ENCODE measurements at places on chromosomes 7 and 10.

DNA sequence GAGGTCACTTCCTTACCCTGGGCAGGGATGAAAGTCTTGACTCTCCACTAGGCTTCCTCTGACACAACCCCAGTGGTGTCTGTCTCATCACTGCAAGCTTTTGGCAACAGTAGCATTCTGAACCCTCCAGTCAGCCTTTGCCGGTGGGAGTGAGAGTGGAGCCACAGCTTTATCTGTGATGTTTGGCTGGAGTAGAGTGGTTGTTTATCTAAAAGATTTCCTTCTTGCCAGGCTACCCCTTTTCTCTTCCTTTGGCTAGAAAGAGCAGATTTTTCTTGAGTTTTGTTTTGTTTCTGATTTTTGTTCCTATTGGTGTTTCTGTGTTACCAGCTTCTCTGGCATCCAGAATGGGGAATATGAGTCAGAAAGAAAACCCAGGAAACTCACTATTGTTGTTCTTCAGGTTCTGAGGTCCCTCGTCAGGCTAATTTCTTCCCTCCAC lies 98.9 kb upstream of the KIF5B start:
- no peak for DNase-seq

DNA sequence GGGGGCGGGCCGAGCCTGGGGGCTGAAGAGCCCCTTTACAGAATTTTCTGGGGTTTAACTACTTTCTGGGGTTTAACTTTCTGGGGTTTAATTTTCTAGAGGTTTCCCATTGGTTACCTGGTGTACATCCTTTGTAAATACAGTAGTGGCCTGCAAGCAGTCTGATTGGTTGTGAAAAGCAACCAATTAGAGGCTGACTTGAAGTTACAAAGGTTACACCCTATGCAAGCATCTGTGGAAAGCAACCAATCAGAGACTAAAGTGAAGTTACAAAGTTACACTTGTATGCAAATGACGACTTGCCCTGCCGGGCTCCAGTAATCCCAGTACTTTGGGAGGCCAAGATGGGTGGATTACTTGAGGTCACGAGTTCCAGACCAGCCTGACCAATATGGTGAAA lies 27.4 kb downstream of the GTF2I start:
- no peak for DNase-seq

- no peak for DNase-seq
These were observed 247.0 kb upstream of the FERD3L start for GRCh38 chr7:19392246-19392645.

GRCh38 chr7:82019551-82020475 lies 250.0 kb upstream of the HGF start:
- DNase-seq = no peak

DNA sequence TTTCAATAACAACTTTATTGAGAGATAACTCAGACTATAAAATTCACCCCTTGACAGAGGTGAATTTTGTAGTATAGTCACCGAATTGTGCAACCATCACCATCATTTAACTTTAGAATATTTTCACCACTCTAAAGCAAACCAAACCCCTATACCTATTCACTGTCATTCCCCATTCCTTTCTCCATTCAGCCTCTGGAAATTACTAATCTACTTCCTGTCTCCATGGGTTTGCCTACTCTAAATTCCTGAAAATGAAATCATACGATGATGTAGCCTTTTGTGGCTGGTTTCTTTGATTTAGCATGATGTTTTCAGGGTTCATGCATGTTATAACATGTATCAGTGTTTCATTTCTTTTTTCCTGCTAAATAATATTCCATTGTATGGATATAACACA lies 15.6 kb upstream of the LMTK2 start:
- no peak for DNase-seq

GRCh38 chr7:153130052-153130451 lies 370.5 kb downstream of the ACTR3B start:
- DNase-seq = no peak

GRCh38 chr7:157189405-157189804 lies 50.7 kb downstream of the UBE3C start:
- DNase-seq = no peak

DNA sequence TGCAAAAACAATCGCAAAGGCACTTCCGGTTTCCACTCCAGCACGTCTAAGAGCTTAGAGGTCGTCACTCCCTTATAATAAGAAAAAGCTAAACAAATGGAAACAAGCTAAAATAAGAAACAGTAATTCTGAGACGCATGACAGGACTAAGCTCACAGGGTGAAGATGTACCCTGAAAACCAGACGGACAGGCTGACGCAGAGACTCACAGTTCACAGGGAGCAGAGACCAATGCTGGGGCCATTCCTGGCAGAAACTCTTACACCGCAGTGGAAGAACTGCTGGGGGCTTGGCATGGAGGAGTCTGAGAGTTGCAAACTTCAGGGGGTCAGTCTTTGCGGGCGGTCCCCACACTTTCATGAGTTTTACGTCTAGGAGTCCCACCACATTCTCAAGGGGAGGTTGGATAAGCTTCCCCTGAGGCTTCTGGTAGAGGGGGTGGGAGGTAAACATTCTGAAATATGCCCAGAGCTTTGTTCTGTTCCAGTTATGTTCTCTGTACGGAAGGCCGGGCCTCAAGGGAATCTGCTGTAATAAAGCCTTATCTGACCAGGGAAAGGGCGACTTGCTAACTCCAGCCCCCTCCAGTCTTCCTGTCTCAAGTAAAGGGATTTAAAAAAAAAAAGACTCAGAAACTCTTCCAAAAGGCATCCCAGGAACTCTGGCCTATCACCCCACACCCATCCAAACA lies 47.8 kb downstream of the BRI3 start:
- DNase-seq = no peak

DNA sequence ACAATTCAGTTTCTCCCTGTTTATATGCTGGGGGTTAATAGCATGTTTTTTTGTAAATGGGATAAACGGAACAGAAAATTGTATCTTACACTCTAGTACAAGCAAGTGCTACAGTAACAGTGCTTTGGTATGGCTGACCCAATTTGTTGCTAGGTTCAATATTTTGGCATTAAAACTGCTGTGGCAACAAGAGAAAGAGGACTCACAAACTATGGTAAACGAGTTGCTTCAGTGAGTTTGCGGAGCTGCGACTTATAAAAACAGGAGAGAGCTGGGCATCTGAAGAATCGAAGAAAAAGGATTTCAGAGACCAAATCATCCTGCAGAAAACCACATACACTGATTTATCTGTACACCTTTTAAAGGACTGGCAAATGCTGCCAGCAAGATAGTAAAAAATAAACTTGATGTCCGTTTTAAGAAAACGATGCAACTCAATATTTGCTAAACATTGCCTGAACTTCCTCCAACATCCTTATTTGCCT lies 2.2 kb downstream of the GLUD1 start:
- no peak for DNase-seq

- no peak for DNase-seq
These were observed 110.0 kb downstream of the LRMDA start for GRCh38 chr10:75541411-75541810.

- no peak for DNase-seq
These were observed 701.1 kb downstream of the NRG3 start for GRCh38 chr10:82576093-82576492.

DNA sequence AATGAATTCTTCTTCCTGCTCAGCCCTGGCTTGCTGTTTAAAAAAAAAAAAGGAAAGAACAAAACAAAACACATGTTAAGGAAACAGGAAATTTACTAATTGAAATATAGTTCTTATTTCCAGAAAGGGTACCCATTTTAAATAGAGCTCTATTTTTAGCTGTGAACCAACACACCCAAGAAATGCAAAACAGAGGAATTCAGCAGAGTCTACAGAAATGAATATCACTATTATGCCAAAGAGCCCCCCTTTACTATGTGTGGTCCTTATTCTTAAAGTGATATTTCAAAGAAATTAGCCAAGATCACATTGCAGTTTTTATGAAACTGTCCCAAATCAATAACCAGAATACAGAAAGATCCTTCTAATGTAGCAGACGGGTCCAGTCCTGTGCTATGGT lies 53.7 kb downstream of the CCDC6 start:
- no peak for DNase-seq

- DNase-seq = no peak
These were observed 58.3 kb downstream of the IKZF1 start for GRCh38 chr7:50362712-50363282.

DNA sequence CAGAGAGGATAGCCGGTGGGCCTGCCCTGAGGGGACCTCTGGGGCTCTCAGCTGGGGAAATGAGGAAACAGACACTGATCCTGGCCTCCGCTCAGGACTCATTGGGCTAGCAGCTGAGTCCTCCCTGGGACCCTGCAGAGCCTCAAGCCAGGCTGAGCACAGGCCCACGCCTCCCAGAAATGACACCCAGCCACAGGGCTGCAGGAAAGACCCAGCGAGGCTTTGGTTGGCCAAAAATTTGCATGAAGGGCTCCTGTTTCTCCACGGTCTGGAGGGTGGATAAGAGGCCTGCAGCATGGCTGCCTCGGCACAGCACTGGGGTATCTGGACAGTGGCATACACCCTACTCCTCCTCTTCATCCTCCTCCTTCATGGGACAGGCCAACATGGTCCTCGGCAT lies 60.4 kb downstream of the ZNF33B start:
- no peak for DNase-seq

- DNase-seq = no peak
These were observed 1.8 kb downstream of the GPR15LG start for GRCh38 chr10:84175436-84175835.

DNA sequence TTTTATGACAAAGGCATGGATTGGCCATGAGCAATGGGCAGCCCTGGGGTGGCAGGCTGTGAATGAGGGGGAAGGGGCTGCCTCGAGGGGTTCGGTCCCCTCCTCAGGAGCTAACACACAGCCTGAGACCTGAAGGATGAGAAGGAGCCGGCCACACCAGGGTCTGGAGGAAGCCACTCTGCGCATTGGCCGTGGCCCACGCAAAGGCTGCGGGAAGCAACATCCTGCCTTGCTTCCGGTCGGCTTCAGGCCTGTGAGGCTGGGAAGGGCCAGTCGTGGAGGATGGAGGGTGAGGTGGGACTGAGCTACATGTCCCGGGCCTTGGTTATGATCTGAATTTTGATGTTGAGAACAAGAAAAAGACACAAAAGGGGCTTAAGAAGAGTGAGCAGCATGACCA lies 49.4 kb downstream of the RGS10 start:
- no peak for DNase-seq

GRCh38 chr7:19519443-19520021 lies 189.3 kb downstream of the POLR1F start:
- no peak for DNase-seq

DNA sequence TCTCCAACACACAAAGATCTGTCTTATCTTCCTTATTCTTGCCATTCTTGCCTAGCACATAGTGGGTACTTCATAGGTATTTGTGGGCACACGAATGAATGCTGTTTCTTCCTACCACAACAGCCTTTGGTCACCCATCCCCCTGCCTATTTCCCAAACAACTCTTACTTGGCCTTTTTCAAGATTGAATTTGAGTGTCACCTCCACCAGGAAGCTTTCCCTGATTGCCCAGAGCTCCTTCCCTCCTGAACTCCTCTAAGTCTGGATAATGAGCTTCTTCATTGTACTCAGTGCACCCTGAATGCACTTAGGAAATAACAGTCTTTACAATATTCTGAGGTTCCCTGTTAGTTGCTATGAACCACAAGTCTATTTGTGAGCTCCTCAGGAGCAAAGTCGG lies 11.6 kb upstream of the PDZD8 start:
- DNase-seq = no peak

GRCh38 chr7:79615871-79616640 lies 162.6 kb upstream of the MAGI2 start:
- no peak for DNase-seq

DNA sequence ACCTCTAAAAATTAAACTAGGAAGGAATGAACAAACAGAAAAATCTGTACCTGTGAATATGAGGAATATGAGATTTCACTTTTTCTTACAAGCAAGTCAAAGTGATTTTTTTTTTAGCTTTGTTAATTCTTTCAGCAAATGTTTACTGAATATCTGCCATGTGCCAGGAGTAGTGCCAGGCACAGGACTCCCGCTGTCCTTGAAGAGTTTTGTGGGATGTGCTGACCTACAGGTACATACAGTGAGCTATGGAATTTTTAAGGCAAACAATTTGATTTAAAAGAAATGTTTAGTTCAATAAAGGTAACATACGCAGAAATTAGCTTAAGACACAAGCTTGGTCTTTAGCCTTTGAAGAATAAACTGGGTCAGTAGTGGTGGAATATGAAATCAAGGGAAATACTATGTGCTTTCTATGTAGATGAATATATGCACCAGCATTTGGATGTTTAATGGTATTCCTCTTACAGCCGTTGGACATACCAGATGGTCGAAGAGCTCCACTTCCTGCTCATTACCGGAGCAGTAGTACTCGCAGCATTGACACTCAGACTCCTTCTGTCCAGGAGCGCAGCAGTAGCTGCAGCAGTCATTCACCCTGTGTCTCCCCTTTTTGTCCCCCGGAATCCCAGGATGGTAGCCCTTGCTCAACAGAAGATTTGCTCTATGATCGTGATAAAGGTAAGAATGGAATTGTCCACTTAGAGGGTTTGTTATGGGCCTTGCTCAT lies 102.0 kb downstream of the GLCCI1 start:
- DNase-seq = no peak

- no peak for DNase-seq
These were observed 23.7 kb upstream of the IGF2BP3 start for GRCh38 chr7:23494009-23494408.

DNA sequence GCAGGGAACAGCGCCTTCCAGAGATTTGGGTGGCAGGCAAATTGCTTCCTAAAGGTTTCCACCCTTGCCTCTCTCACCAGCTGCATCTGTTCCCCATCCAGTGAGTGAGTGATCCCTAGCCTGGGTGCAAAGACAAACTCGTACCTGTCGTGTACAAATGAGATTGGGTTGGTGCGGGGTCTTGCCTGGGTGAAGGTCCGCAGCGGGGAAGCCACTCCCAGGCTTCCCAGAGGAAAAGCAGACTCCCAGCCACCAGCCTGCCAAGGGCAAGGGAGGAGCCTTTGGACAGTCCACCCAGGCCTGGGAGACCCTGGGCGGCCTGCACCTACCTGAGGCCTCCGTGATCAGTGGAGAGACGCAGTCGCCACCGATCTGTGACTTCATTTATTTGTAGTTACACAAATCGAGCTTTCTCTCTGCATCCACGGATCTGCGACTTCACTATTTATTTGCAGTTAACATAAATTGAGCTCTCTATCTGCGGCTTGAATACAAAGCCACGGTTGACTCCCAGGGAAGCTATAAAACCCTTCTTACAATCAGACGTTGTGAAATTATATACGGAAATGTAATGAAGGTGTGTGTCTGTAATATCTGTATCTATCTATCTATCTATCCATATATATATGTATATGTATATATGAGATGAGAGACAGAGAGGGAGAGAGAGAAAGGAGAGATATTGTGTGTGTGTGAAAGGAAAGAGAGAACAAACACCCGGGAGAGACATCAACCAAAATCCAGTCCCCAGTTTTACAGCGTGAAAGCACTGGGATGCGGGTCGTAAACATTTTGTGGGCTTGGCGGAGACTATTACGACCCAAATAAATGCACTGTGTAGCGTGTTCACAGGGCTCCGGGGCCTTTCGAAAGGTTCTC lies 3.0 kb upstream of the HOXA7 start:
- no peak for DNase-seq

- no peak for DNase-seq
These were observed 255.8 kb downstream of the TWIST1 start for GRCh38 chr7:18861514-18862118.

DNA sequence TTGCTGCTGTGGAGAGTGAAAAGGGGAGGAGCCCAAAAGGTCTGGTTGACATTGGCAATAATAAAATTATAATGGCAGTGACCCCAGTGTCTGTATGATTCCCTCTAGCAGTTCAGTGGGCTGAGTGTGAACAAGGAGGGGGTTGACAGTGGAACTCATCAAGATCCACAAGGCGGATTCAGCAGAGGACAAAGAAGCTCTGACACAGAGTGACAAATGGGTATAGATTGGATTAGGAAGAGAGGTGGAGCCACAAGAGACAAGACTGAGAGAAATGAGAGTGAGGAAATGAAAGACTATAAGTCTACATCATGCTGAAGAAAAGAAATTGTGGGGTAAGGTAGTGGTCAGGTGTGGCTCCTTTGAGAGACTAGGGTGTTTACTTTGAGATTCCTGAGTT lies 58.9 kb downstream of the CCDC71L start:
- no peak for DNase-seq
